ENCODE measurements at places on chromosomes 3 and 15.
A peak's percentile ranks its signal among the peaks of the same experiment; 100 is the strongest.

GRCh38 chr3:113018536-113019181 is 27.9 kb downstream of the GTPBP8 start:
- DNase-seq, result no peak

GRCh38 chr3:65851827-65852226 is 186.9 kb downstream of the MAGI1 start:
- DNase-seq, result no peak

DNA sequence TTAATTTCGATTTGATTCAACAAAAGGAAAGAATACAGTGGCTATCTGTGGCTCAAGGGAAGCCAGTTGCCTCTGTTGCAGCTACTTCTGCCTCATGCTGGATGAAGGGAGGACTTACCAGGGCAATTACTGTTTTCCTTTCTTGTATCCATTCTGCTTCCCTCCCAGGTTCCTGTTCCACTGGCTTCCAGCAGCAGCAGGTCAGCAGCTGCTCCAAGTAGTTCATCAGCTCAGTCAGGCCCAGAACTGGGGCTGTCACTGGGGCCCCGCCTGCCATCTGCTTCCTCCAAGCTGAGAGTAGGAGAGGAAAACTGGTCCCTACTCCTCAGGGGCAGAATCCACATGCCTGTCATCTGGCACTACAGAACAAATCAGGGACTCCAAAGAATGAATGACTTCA is 48.6 kb upstream of the ULK4 start:
- no peak for DNase-seq

DNA sequence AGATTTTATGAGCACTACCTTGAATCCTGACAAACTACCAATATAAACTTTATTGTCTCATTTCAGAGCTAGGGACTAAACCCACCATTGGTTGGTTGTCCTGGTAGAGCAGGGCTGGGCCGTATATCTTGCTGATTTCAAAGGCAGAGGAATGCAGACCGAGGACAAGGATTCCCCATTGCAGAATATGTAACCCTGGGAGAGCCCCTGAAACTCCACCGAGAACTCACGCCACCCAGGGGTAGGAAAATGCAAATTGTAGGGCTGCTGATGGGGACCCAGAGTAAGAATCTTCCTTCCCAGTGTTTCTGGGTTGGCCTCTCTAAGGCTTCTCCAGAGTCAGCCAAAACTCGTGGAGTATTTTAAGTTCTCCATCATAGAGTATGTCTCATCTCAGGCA is 235.3 kb downstream of the ABHD5 start:
- DNase-seq, result no peak

- no peak for DNase-seq
These were observed 33.9 kb upstream of the ACAN start for GRCh38 chr15:88769161-88769971.

DNA sequence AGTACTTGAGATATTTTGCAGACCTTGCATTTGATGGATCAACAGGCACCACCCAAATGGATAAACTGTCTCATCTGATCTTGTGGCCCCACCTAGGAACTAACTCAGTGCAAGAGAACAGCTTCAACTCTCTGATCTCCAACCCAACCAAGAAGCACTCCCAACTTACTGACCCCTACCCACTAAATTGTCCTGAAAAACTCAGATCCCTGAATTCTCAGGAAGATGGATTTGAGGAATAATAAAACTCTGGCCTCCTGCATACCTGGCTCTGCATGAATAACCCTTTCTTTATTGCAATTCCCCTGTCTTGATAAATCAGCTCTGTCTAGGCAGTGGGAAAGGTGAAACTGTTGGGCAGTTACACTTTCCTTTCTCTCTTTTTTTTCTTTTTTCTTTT is 247.9 kb downstream of the ZPLD1 start:
- no peak for DNase-seq

DNA sequence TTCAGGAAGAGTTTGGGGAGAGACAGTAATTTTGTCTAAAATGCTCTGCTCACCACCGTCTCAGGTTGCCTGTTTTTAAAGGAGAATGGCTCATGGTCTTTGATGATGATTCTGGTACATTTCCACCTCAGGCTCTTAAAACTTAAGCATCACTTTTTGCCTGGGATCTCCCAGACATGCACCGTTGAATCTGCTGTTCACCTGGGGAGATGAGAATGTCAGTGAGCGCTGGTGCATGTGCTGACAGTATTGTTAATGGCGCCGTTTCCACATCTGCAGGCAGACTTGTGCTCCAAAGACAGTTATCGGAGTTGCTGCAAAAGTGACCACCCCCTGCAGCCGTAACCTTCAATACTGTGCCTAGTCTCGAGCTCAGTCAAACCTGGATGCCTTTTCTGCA is 219.0 kb upstream of the TPM1 start:
- no peak for DNase-seq

GRCh38 chr15:50134524-50135024 is 15.5 kb upstream of the ATP8B4 start:
- no peak for DNase-seq

DNA sequence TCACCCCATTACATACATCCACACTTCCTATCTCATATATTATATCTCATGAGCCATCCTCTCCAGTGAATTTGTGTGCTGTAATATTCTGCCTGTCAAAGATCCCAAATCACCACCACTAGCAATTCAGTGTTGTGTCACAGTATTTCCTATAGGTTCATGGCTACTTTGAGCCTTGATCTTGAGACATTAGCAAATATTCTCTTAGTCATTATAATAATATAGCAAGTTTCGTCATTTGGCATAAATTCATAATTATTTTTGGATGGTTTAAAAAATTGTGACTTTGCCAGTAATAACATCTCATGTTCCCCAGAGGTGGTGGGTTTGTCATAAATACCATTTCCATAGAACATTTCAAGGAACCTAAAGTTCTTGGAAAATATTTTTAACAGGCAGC is 47.7 kb downstream of the CMSS1 start:
- no peak for DNase-seq

DNA sequence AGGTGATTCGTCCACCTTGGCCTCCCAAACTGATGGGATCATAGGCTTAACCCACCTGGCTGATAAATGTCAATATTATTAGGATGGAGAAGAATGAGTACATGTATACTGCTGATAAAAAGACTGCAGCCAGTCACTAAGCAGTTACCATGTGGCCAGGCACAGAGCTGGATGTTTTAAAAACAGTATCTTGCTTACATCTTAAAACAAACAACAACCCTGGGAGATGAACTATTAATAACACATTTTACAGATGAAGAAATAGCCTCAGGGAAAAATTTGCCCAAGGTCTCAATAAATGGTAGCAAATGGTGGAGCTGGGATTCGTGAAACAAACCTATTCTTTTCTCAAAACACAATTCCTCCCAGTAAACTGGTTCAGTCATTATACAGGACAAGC is 18.1 kb downstream of the IL17RD start:
- DNase-seq, result no peak

DNA sequence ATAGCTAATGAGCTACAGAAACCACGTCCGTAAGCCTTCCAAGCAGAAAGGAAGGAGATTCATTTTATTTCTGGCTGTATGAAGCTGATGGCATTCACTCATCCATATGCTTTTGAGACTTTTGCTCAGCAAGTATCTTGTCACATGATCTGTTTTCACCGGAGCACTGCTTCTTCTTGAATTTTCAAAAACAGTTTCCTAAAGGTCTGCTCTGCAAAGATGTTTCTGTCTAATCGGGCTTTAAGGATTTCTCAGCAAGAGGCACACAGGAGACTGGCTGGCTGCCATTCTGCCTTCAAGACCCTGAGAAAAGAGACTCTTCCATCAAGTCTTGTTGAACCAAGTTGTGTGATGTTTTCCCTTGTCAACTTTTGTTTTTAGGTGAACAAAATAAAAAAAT is 289.6 kb upstream of the LYSMD4 start:
- DNase-seq, result no peak

- peak; percentile 45 for DNase-seq
These were observed 843 bp downstream of the GLCE start for GRCh38 chr15:69161079-69161877.

GRCh38 chr15:31366169-31366734 is 39.6 kb downstream of the KLF13 start:
- DNase-seq, result peak; percentile 78

- no peak for DNase-seq
These were observed 12.0 kb downstream of the EFCAB12 start for GRCh38 chr3:129416415-129416814.

DNA sequence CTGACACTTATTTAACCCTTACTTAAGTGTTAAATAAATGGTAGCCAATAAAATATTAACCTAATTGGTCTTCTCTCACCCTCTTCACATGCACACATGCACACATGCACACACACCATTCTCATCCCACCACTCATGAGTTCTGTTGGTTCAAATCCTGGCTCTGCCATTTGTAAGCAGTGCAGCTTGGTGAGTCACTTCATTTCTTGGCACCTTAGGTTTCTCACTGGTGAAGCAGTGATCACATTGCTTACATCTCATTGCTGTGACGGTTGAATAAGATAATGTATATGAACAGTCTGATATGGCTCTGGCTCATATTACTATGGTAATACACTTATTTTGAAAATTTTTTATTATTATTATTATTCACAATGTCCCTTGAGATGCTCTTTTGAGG is 33.8 kb downstream of the RIOX2 start:
- no peak for DNase-seq

DNA sequence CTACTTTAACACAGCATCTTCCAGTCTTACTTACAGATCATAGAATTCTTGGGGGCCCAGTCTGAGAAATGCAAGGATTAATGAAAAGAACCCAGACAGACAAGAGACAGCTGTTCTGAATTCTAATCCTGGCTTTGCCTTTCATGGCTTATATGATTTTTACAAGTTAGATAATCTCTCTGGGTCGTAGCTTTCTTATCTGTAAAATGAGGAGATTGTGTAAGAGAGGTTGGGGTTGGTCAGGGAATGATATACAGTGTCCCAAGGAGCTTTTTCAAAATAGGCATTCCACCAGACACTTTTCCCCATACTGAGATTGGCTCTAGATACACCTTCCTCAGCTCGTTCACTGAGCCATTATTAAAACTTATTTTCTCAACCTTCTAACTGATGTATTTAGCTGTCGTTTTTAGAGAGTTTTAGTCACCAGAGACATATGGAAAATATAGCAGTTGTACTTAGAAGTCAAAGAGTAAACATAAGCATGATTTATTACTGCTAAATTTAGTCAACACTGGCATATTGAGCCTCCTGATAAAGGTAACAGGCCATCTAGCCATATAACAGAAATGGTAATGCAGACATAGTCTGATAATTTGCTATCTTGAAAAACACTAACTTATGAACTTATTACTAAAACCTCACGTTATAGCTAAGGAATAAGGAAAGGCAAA is 163.0 kb upstream of the MLF1 start:
- DNase-seq, result no peak

DNA sequence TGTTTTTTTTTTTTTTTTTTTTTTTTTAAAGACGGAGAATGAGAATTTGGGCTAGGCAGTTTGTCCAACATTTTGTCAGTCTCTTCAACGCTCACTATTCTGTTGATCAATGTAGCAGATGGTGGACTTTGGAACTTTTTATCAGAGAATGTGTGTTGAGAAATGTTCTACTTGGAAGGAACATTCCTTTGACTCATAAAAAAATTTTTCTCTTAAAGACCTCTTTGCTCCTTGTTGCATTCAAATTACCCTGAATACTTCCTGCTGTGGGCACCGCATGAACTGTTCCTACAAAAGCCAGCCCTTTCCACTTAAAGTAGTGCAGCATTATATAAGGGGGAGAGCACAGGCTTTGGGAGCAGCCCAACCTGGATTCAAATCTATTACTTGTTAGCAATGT is 182.9 kb downstream of the AKAP13 start:
- DNase-seq, result no peak

- no peak for DNase-seq
These were observed 871.2 kb upstream of the NR2F2 start for GRCh38 chr15:95459273-95459672.

GRCh38 chr3:44942202-44942921 is 33.6 kb downstream of the ZDHHC3 start:
- DNase-seq, result no peak

GRCh38 chr3:135084976-135085375 is 289.9 kb downstream of the EPHB1 start:
- DNase-seq, result no peak

- DNase-seq, result no peak
These were observed 588.3 kb upstream of the NAALADL2 start for GRCh38 chr3:174270841-174271240.

- no peak for DNase-seq
These were observed 567.3 kb upstream of the KCNMB2 start for GRCh38 chr3:177968891-177969290.

GRCh38 chr15:52566889-52567288 is 1.9 kb downstream of the ARPP19 start:
- DNase-seq, result no peak

- no peak for DNase-seq
These were observed 33.3 kb upstream of the MRPS22 start for GRCh38 chr3:139310474-139310933.

DNA sequence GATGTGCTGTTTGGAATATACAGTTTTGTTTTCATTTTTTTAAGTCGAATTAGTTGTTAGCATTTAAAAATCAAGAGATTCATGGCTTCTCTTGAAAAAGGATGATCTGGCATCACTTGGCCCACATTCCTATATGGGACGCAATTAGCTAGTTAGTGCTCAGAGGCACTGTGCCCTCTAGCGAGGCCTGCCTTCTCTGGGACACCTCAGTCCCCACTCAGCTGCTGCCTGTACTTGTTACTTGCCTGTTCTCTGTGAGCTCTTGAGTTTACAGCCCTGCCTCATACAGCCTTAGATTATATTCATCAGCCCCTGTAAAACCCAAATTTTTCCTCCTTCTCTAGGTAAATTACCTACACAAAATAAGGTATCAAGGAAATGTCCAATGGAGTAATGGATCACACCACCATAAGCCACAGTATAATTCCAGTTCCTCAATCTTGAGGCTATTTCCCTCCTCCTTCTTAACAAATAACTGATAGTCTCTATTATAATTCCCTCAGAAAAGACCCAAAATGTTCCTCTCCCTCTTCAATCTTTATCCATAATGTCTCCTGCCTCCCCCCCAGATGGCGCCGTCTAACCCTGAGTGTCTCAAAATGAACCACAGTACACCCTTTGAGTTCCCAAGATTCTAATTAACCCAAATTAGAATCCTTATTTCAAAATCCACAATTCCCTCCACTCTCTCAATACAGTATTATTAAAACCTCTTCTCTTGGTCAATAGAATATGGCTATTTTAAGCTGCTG is 2.7 kb downstream of the ZMAT3 start:
- no peak for DNase-seq

- peak; percentile 50 for DNase-seq
These were observed 110.8 kb upstream of the ATP11B start for GRCh38 chr3:182682263-182683241.

DNA sequence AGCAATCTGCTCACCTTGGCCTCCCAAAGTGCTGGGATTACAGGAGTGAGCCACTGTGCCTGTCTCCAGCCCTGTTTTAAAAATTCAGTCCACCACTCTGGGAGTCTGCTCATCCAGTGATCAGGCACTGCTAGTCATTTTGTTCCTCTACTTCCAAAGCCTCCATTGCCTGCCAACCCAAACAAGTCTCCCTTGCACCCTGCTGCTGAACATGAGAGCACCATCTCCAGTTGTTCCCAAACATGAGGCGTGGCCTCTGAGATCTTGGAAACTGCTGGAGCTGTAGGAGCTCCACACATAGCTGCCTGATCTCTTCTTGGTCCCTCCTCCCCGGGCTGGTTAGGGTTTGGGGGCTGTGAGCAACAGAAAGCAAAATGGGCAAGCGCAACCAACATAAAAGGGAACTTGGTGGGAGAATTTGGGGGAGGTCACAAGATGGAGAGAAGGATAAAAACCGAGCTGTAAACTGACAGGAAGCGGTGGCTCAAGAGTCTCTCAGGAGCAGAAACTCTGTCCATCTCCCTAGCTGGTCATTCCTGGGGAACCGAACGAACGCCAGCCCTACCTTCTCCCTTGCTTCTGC is 49.6 kb upstream of the TLE3 start:
- DNase-seq, result no peak

All from substantia nigra (tissue), 51 donors.